ENCODE measurements at places on chromosomes 6 and 20.
A peak's percentile ranks its signal among the peaks of the same experiment; 100 is the strongest.

DNA sequence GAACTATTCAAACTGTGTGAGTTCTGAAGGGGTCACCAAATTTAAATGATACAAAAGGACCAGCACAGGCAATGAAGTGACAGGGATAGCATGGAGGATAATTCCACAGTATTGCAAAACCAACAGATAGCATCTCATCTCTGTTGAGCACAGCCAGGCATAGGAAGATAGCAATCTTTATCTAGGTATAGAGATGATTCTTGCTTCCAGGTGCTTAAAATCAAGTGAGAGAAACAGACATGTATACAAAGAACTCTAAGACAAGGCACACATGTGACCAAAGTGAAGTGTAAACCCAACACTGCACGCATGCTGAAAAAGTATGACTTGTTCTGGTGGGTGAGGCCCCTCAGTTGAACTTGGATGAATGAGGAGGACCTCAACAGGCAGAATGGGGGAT, 48.4 kb upstream of the ARMC2 start:
- DNase-seq, result no peak

- DNase-seq, result no peak
These were observed 72.9 kb downstream of the PSMB1 start for GRCh38 chr6:170480050-170480692.

DNA sequence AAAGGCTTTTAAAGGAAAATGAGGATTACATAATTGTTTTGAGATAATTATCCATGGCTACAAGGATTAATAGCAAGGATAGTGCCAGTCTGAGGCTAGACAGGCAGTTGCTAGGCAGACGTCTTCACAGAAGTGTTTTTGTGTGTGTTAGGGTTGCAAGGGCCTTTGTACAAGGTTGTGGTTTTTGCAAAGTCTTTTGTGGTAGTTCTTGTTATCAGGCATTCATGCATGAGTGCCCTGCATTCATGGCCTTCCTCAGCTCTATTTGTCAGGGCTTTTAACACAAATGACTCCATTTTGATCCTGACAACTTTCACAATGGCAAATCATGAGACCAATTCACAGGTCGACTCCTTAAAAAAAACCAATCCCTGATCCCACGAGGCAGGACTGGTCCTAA, 68.1 kb upstream of the TXNDC5 start:
- DNase-seq, result no peak

- no peak for DNase-seq
These were observed 18.1 kb upstream of the ASCC3 start for GRCh38 chr6:100899202-100899601.

- DNase-seq, result no peak
These were observed 73.4 kb upstream of the SIM1 start for GRCh38 chr6:100538086-100538485.

- DNase-seq, result no peak
These were observed 111.3 kb downstream of the UBE3D start for GRCh38 chr6:82954356-82954755.

DNA sequence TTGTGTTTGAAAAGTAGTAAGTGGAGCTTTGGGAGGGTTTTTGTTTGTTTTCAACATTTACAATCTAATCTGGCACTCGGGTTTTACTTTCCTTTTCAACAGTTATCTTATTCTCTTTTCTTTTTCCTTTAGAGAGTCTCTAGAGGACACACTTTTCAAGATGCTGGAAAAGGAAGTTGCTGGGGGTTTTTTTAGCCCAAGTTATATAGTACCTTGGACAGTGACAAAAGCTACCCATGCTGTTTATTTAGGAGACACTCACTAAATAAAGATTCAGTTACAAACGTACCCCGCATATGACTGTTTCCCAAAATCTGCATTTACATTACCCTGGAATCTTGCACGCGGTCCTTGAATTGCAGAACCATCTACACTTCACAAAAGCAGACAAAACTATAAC, 78.8 kb downstream of the MAP7 start:
- no peak for DNase-seq

- no peak for DNase-seq
These were observed 270.1 kb upstream of the ARID1B start for GRCh38 chr6:156507106-156507505.

GRCh38 chr6:13908955-13909381, 15.8 kb upstream of the RNF182 start:
- DNase-seq, result peak; percentile 60

DNA sequence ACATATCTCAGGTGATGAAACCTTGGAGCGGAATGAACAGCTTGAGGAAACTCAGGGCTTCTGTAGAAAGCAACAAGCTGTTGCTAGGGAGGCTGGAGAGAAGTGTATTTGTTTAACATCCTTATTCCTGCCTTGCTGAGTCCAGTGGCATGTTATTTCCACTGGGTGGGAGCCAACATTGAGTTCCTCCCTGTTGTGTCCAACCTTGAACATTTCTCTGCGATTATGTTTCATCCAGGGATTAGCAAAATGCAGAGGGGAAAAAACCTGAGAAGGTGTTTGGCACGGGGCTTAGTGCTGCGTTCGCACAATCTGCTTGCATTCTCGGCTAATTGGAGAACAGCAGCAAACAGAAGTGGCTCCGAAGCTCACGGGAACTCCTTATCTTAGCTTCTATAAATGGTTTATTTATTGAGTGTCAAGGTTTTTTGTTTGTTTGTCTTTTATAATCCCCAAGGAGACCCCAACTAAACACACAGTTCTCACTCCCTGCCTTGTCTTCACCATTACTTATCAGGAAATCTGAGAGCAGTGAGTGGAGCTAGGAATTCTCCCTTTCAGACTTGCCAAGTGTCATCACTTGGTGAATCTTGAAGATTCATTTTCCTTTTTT, 412.8 kb downstream of the CDC5L start:
- DNase-seq, result no peak

GRCh38 chr6:43946641-43947363, 176.8 kb downstream of the VEGFA start:
- DNase-seq, result no peak

GRCh38 chr20:26214991-26215390, 518.3 kb upstream of the ZNF337 start:
- no peak for DNase-seq

- no peak for DNase-seq
These were observed 809.3 kb downstream of the HACE1 start for GRCh38 chr6:104050455-104050854.

DNA sequence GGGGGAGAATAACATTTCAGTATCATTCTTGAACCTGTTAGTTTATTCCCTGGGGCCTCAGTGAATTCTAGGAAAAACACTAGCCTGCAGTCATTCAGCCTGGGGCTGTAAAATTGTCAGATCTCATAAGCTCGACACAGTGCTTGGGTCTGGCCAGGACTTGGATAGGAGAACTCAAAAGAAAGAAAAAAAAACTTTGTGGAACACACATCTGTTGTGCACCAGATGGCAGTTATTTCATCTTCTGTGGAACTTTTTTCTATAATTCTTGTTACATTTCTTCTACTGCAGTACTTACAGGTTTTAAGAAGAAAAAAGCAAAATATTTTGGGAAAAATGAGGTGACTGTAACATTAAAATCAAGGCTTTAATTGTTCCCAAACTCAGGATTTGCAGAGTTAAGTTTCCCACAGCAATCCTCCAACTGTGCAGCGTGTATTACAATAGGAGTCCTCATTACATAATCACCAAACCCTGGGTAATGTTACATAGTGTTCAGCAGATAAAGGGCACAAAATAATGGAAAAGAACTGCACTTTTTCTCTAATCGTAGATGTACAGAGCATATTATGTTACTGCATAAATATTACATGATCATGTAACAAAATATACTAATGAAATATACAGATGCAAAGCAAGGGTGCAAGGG, 531.1 kb upstream of the CITED2 start:
- DNase-seq, result no peak

DNA sequence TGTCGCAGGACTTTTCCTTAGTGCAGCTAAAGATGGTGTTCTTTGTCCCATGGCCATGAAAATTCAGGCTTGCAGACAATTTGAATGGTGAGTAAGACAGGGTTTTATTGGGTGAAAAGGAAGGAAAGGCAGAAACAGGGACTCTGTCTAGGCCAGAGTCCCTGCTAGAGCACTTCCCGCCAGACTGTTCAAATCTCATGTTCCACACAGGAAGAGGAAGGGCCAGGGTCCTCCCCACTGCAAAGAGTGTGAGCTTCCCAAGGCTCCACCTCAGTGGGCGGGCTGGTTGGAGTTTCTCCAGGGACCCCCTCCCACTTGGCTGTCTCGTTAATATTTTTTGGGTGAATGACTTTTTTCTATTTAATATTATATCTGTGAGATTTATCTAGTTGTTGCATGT, 29.0 kb downstream of the COL19A1 start:
- no peak for DNase-seq

GRCh38 chr6:116545651-116546050, at the start of gene TRAPPC3L:
TRAPPC3L (minus strand) TSS chr6:116545684; CDS start chr6:116545514, 170 bp downstream.
- DNase-seq, result no peak

DNA sequence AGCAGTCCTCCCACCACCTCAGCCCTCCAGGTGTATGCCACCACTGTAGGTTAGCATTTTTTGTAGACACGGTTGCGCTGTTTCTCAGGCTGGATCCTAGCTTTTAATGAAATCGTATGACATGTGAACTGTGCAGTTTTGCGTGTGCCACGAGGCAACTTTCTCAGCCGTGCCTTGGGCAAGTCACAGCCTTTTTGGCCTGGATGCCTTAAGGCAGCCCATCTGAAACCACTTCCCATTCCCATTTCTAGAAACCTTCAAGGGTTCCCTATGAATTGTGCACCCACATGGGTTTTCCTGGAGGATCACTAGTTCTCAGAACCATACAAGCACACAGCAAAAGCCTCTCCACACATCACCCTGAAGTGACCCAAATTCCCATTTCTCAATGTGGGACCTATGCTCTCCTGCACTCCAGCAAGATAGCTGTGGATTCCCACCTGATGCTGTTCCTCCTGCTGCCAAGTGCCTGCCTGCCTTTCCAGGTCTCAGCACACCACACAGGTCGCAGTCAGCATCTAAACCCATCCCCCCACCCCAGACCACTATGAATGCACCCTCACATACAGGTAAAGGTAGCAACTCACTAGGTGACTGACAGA, 28.9 kb downstream of the SNX5 start:
- no peak for DNase-seq

GRCh38 chr6:64252256-64252655, 616.7 kb downstream of the PHF3 start:
- no peak for DNase-seq

DNA sequence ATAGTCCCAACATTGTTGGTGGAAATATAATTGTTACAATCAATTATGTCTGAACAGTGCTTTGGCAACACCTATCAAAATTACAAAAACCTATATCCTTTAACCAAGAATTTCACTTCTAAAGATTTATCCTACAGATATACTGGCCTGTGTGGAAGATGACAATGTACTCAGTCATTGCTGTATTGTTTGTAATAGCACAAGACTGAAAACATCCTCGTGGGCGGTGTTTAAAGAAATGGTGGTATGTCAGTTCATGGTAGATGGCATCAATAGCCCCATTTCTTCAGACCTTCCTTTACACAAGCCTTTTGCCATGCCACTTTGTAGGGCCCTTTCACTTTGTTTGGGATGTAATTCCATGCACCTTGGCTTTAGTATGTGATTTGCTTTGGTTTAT, 9.8 kb upstream of the TPBG start:
- no peak for DNase-seq

DNA sequence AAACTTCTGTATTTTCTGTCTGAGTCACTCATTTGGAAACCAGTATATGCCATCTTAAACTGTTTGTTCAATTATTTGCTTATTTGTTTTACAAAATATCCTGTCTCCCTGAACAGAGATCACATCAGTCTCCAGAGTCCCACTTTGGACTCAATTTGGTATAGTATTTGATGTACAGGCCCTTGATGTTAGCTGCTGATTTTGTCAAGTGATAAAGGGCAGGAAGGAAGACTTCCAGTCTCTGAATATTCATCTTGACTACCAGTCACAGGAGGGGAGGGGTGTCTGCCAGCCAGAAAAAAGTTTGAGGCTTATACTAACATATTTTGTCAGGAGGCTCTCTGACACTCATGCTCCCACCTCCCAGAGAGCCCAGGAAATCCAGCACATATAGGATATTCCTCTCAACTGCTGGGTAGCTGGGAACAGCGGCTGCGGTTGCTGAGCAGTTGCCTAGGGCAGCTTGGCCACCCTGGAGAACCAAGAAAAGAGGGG, 376.8 kb upstream of the RUNX2 start:
- DNase-seq, result no peak

DNA sequence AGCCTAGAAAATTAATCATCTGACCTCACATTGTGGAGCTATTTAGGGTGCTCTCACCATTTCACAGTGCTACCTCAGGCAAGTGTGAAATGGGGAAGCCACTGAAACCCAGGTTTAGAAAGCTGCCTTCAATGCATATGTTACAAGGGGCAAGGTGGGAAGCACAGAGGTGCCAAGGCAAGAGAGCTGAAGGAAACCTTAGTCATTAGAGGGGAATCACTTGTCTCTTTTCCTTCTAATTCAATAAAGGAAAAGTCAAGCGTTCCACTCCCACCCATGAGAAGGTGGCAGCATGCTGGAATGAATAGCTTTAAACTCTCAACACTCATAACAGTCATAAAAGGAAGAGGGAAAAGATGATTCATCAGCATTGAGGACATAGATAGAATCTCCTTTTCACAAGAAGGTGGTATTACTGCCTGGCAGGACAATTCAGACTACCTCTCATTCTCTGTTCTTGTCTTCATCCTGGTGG, 251.9 kb upstream of the IRAK1BP1 start:
- DNase-seq, result no peak

DNA sequence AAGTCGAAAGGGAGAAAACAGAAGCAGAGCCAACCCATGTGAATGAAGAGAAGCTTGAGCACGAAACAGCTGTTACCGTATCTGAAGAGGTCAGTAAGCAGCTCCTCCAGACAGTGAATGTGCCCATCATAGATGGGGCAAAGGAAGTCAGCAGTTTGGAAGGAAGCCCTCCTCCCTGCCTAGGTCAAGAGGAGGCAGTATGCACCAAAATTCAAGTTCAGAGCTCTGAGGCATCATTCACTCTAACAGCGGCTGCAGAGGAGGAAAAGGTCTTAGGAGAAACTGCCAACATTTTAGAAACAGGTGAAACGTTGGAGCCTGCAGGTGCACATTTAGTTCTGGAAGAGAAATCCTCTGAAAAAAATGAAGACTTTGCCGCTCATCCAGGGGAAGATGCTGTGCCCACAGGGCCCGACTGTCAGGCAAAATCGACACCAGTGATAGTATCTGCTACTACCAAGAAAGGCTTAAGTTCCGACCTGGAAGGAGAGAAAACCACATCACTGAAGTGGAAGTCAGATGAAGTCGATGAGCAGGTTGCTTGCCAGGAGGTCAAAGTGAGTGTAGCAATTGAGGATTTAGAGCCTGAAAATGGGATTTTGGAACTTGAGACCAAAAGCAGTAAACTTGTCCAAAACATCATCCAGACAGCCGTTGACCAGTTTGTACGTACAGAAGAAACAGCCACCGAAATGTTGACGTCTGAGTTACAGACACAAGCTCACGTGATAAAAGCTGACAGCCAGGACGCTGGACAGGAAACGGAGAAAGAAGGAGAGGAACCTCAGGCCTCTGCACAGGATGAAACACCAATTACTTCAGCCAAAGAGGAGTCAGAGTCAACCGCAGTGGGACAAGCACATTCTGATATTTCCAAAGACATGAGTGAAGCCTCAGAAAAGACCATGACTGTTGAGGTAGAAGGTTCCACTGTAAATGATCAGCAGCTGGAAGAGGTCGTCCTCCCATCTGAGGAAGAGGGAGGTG, 38.7 kb downstream of the ZBTB2 start:
- DNase-seq, result no peak

DNA sequence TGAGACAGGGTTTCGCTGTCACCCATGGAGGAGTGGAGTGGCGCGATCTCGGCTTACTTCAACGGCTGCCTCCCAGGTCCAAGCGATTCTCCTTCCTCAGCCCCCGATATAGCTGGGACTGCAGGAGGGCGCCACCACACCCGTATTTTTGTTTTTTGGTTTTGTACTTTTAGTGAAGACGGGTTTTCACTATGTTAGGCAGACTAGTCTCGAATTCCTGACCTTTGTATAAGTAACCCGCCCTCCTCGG, 115.4 kb upstream of the BTN3A2 start:
- no peak for DNase-seq

All from activated CD8-positive, alpha-beta memory T cell treated with anti-CD3 and anti-CD28 coated beads for 24 hours (primary cell).